ENCODE measurements at places on chromosomes 3 and 15.

DNA sequence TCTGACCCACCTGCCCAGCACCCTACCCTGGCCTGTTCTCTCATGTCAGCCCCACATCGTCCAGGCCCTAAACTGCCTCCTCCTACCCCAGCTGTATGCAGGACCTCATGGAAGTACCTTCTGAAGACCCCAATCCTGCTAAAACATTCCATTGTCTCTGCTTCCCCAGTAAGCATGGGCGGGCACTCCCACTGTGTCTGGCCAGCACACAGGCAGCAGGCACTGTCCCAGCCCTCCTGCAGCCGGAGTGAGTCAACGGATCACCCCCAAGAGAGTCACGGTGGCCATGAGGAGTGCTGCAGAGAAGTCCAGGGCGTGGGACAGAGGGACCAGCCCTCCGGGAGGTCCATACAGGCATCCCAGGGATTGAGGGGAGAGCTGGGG lies 36.4 kb upstream of the SLCO2A1 start:
- no peak overlapping the region for H3K4me3 ChIP-seq
- DNase-seq: peak; percentile 47
- H3K27me3 ChIP-seq: no peaks in the 10 kb centered on the region
- no peaks in the 10 kb centered on the region for H3K36me3 ChIP-seq
- H3K27ac ChIP-seq: peak overlapping the region; percentile 7

GRCh38 chr15:74400313-74400860 lies 32.9 kb upstream of the CYP11A1 start:
- no peak overlapping the region for H3K4me3 ChIP-seq
- no peak overlapping the region for H3K27ac ChIP-seq
- H3K27me3 ChIP-seq: no peaks in the 10 kb centered on the region
- no peak for DNase-seq
- no peaks in the 10 kb centered on the region for H3K4me1 ChIP-seq

GRCh38 chr15:90231028-90232017 lies 2.4 kb downstream of the CIB1 start:
- H3K4me3 ChIP-seq: no peak overlapping the region
- no peak for DNase-seq
- H3K27me3 ChIP-seq: no peaks in the 10 kb centered on the region
- H3K27ac ChIP-seq: peak overlapping the region; percentile 86
- peaks cover 50% of the 10 kb centered on the region for H3K4me1 ChIP-seq
- peaks cover 40% of the 10 kb centered on the region for H3K36me3 ChIP-seq

- peak overlapping the region; percentile 88 for H3K27ac ChIP-seq
- no peaks in the 10 kb centered on the region for H3K4me1 ChIP-seq
- peak; percentile 79 for DNase-seq
- no peaks in the 10 kb centered on the region for H3K27me3 ChIP-seq
- no peak overlapping the region for H3K4me3 ChIP-seq
- H3K36me3 ChIP-seq: no peaks in the 10 kb centered on the region
These were observed 8.5 kb downstream of the LIPC start for GRCh38 chr15:58440158-58440910.

DNA sequence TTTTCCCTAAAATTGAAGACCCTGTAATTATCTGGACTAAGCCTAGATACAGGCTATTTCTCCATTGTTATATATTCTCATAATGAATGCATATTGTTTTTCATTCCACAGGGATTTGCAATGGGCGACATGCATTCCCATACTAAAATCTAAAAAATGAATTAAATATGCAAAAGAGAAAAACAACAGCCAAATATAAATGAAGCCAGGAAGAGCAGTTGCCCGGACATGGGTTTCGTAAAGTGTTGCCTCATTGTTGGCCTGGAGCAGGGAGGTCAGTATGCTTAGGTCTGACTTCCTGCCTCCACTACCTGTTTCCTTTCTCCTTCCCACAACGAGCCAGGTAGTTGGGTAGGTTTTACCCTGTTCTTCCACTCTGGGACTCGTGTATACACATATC lies 27.1 kb upstream of the SLCO3A1 start:
- DNase-seq: no peak
- H3K4me3 ChIP-seq: no peak overlapping the region
- H3K27me3 ChIP-seq: no peaks in the 10 kb centered on the region
- H3K36me3 ChIP-seq: no peaks in the 10 kb centered on the region
- no peak overlapping the region for H3K27ac ChIP-seq
- H3K4me1 ChIP-seq: no peaks in the 10 kb centered on the region

DNA sequence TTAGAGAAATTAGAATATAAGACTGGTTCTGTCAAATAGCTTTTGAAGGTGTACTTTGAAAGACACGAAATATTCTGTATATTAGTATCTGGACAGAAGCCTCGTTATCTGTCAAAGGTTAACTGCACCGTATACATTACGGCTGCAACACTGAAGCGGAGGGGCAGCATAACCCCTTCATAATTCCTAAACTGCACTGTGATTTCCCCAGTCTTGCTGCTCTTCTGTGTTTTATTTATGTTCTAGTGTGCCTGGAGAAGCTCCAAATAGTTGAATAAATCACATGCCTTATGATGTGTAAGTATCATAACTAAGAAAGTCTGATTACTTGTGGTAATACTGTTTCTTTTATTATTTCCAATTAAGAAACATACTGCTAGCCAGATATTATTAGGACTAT lies 285.7 kb upstream of the ROBO2 start:
- H3K27me3 ChIP-seq: no peaks in the 10 kb centered on the region
- H3K27ac ChIP-seq: no peak overlapping the region
- no peak overlapping the region for H3K4me3 ChIP-seq
- no peaks in the 10 kb centered on the region for H3K36me3 ChIP-seq
- DNase-seq: no peak

DNA sequence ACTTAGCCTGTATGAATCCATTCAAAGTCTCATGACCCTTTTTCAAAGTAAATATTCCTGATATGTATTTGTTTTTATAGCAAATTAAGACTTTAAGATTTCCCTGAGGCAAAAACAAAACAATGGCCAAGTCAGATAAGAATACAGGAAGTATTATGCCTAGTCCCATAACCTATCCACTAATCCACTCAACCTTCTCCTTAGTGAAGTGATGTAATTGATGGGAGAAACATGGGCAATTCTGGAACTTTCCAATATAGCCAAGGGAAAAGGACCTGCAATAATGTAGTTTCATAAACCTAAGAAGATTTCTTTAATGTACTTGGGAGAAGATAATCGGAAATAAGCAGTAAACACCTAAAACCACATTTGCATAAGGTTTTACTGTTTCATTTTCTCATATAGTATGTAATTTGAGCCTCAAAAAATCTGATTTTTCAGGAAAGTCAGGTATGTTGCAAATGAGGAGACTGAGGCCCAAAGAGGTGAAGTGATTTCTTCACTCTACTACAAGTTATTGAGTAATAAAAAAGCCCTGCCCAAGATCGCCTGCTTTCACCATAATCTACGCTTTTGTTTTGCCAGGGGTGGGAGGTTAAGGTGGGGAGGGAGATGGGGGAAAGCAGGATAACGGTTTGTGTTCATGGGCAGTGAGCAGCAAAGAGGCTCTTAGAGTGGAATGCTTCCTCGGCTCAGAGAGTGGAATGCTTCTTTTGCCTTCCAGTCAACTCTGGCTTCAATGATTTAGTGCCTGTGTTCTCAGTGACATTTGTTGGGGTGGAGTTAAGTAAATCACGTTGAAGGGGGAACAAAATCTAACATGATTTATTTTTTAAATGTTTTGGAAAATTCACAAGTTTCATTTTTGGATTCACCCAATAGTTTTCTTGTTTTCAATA lies 95.0 kb upstream of the FNDC3B start:
- no peaks in the 10 kb centered on the region for H3K36me3 ChIP-seq
- H3K27me3 ChIP-seq: no peaks in the 10 kb centered on the region
- no peak overlapping the region for H3K4me3 ChIP-seq

GRCh38 chr15:101455291-101456025 lies 34.0 kb downstream of the PCSK6 start:
- DNase-seq: no peak
- no peaks in the 10 kb centered on the region for H3K36me3 ChIP-seq
- no peak overlapping the region for H3K4me3 ChIP-seq
- no peaks in the 10 kb centered on the region for H3K27me3 ChIP-seq

DNA sequence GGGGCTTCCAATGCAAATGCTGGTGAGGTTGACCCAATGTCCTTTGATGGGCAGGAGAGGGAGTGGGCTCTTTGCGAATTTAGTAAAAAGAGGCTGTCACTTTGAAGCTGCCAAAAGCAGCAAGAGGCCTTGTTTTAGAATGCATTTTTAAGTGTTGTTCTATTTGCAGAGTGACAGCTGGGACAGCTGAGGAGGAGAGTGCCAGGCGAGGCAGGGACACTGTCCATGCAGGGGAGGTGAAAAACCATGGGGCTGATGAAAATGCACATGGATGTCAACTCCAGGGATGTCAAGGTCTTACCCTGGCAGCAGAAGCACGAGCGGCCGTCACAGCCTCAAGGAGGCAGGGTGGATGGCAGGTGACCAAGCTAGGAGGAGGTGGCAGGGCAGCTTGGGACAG lies 279.8 kb downstream of the ADAMTS17 start:
- H3K4me1 ChIP-seq: peaks cover 19% of the 10 kb centered on the region
- no peak overlapping the region for H3K4me3 ChIP-seq
- DNase-seq: no peak
- peak overlapping the region; percentile 65 for H3K27ac ChIP-seq
- no peaks in the 10 kb centered on the region for H3K36me3 ChIP-seq

Measured in right atrium auricular region (tissue), 2 donors.